ENCODE measurements at places on chromosomes 16 and 17.
A peak's percentile ranks its signal among the peaks of the same experiment; 100 is the strongest.

GRCh38 chr17:79451167-79451566 is 159.7 kb downstream of the RBFOX3 start:
- H3K36me3 ChIP-seq, result no peaks in the 10 kb centered on the region
- no peak overlapping the region for H3K27ac ChIP-seq
- no peak for DNase-seq
- no peak overlapping the region for H3K4me3 ChIP-seq
- H3K27me3 ChIP-seq, result no peaks in the 10 kb centered on the region

GRCh38 chr17:45115871-45116270 is 16.4 kb downstream of the PLCD3 start:
- no peaks in the 10 kb centered on the region for H3K36me3 ChIP-seq
- H3K4me1 ChIP-seq, result peaks cover 11% of the 10 kb centered on the region
- H3K27me3 ChIP-seq, result no peaks in the 10 kb centered on the region

DNA sequence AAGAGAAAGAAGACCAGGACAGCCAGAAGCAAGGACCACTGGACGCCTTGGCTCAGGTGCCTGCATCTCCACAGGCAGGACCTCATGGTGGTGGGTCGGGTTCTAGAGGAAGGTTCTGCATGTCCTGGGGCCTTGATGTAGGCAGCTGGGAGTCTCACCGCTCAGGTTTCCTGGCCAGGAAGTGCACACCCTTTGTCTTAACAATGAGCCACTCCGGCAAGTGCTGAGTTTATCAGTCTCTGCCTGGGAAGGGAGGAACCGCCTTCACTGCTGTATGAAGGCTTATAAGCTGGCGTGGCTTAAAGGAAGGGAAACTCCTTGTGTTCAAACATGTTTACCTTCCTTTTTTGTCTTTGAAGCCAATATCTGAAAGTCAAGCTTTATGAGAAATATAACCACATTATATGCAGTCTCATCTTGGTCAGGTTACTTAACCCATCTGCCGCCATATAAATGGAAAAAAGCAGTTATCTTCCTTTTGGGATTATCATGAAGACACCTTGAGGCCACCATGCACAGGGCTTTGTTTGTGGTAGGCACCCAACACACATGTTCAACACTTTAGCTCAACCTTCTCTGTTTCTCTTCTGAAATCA is at the start of gene ST6GALNAC1:
Gene ST6GALNAC1 (minus strand): TSS at position 205 of the 596 bp plus-strand sequence. CDS start 119 bp downstream, at position 86.
- no peak within 1 kb of the TSS for H3K27ac ChIP-seq
- peaks cover 1% of the 10 kb centered on the region for H3K27me3 ChIP-seq
- no peaks in the 10 kb centered on the region for H3K4me1 ChIP-seq
- H3K36me3 ChIP-seq, result no peaks in the 10 kb centered on the region

DNA sequence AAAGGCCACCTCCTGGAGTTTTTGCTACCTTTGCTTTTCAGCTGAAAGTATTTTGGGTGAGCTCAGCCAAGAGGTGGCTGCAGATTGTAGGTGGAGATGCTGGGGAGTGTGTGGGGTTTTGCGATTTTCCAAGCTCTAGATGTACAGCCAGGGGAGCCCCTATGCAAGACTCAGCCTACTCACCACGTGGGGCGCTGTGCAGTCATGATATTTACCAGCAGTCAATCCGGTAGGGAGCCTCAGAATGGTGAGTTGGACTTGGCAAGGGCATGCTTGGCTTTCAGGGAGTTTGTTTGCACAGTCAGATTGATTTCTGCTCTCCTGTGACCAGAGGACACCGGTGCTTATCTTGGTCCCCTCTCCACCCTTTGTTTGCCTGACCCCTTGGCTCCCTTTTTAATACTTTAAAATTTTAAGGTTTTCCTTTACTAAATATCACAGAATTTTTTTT is 175.3 kb downstream of the UTP18 start:
- no peak overlapping the region for H3K27ac ChIP-seq
- DNase-seq, result no peak
- H3K4me3 ChIP-seq, result no peak overlapping the region
- no peaks in the 10 kb centered on the region for H3K4me1 ChIP-seq
- H3K36me3 ChIP-seq, result no peaks in the 10 kb centered on the region
- H3K27me3 ChIP-seq, result no peaks in the 10 kb centered on the region

GRCh38 chr17:79224903-79225302 is 150.3 kb downstream of the ENGASE start:
- H3K4me1 ChIP-seq, result no peaks in the 10 kb centered on the region
- no peaks in the 10 kb centered on the region for H3K36me3 ChIP-seq
- no peak for DNase-seq

GRCh38 chr16:24753437-24753836 is 24.0 kb downstream of the TNRC6A start:
- H3K4me3 ChIP-seq, result no peak overlapping the region
- H3K27me3 ChIP-seq, result no peaks in the 10 kb centered on the region
- no peaks in the 10 kb centered on the region for H3K4me1 ChIP-seq
- H3K27ac ChIP-seq, result no peak overlapping the region
- no peak for DNase-seq
- peaks cover 11% of the 10 kb centered on the region for H3K36me3 ChIP-seq

- H3K36me3 ChIP-seq, result no peaks in the 10 kb centered on the region
- H3K27ac ChIP-seq, result no peak overlapping the region
- DNase-seq, result no peak
- no peaks in the 10 kb centered on the region for H3K27me3 ChIP-seq
Measured at GRCh38 chr17:55587608-55588139, 76.4 kb upstream of the SMIM36 start.

DNA sequence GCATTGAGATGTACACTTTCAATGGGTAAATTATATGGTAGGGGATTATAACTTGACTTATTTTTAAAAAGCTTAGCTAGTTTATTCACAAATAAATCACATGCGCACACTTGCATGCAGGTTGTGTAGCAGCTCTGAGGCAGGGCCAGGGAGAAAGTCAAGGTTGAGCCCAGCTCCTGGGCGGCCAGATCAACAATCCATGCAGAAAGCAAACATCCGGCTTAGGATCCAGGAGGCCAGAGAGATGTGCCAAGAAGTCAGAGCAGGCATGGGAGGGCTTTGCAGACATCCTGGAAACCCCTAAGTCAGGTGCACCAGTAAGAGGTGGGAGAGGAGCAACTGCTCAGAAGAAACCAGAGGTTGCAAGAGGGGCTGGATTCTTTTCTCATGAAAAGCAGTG is 186.5 kb downstream of the AXIN2 start:
- no peaks in the 10 kb centered on the region for H3K36me3 ChIP-seq
- DNase-seq, result no peak
- H3K4me3 ChIP-seq, result no peak overlapping the region
- no peaks in the 10 kb centered on the region for H3K4me1 ChIP-seq

DNA sequence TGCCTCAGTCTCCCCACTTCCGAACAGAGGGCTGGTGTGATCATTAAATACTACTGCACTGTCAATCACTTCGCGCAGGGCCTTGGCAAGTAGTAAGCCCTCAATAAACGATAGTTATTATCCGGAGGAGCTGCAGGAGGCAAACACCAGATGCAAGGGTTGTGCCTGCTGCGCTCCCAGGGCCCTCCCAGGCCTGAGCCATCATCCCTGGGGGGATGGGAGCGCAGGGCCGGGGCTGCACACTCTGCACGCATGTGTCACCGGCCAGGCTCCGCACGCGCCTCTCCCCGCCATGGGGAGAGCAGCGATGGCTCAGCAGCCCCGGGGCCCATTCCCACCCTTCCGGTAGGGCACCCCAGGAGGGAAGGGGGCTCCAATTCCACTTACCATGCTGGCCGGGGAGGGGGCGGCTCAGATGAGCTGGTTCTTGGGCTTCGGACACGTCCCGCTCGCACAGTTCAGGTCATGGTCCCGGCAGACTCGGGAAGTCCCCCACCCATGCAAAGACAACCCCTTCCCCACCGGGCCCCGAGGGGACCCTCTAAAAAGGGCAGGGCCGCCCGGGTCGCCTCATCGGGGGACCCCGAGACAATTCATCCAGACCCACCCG is 681 bp downstream of the XPO6 start:
- peak overlapping the region; percentile 92 for H3K27ac ChIP-seq
- no peak for DNase-seq
- peaks cover 9% of the 10 kb centered on the region for H3K36me3 ChIP-seq
- H3K27me3 ChIP-seq, result no peaks in the 10 kb centered on the region

- H3K36me3 ChIP-seq, result no peaks in the 10 kb centered on the region
- H3K27me3 ChIP-seq, result peaks cover 2% of the 10 kb centered on the region
- no peak overlapping the region for H3K27ac ChIP-seq
- H3K4me1 ChIP-seq, result peaks cover 7% of the 10 kb centered on the region
- H3K4me3 ChIP-seq, result no peak overlapping the region
Measured at GRCh38 chr17:40490289-40490853, 11.1 kb downstream of the TNS4 start.

- peak; percentile 27 for DNase-seq
- H3K27me3 ChIP-seq, result no peaks in the 10 kb centered on the region
- H3K4me3 ChIP-seq, result no peak overlapping the region
- H3K27ac ChIP-seq, result peak overlapping the region; percentile 57
Measured at GRCh38 chr16:69613378-69614154, 47.8 kb downstream of the NFAT5 start.

DNA sequence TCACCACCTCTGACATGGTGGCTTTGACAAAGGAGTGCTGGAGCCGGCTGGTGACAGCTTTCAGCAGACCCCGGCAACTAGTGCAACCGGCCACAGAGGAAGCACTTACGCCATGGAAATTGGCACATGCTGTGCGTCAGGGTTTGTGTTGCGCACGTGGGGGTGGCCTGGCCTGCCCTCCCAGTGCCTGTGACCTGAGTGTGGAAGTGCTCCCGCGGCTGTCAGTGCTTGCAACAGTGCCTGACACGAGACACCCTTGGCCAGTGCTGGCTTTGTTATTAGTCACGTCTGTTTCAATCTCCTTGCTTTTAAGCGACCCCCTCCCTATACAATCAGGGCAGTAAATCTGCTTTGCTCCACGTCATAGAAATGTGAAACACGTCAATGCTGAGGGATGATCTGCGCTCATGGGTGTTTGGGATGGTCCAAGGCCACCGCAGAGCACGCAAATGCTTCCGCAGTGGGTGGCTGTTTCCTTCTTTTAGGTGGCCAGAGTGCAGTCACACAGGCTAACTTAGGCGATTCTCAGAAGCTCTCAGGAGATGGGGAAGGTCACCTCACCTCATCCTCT is 64.3 kb downstream of the PGS1 start:
- DNase-seq, result no peak
- H3K36me3 ChIP-seq, result no peaks in the 10 kb centered on the region
- no peaks in the 10 kb centered on the region for H3K4me1 ChIP-seq
- no peak overlapping the region for H3K27ac ChIP-seq

DNA sequence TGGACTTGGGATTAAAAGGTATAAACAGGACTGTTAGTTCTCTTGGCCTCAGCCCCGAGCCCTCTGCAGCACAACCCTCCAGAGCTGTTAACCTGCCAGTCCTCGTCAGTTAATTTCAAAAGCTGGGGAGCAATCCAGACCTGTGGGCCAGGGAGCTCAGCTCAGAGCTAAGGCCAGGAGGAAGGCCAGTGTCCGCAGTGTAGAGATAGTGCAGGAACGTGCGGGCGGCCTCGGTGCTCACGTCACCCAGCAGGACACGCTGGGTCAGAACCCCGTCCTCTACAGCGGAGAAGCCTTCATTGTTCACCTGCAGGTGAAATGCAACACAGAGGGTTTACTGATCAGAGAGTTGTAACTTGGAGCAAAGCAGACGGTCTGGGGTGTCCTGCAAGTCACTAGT is 15.4 kb upstream of the NLRC3 start:
- H3K4me3 ChIP-seq, result no peak overlapping the region
- peaks cover 3% of the 10 kb centered on the region for H3K36me3 ChIP-seq
- H3K27ac ChIP-seq, result no peak overlapping the region
- no peaks in the 10 kb centered on the region for H3K27me3 ChIP-seq

DNA sequence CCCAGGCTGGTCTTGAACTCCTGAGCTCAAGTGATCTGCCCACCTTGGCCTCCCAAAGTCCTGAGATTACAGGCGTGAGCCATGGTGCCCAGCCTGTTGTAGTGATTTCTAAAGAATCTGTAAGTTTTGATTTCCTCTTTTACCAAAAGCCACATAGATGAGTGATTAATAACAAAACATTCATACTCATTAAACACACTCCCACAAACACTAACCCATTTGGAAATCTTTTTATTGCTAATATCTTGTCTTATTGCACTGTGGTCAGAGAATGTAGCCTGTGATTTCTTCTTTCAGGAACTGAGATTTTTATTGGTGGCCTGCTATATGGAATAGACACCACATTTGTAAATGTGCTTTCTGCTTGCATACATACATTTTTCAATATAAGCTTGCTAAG is 31.6 kb downstream of the MYH10 start:
- H3K36me3 ChIP-seq, result no peaks in the 10 kb centered on the region
- H3K4me1 ChIP-seq, result peaks cover 9% of the 10 kb centered on the region
- H3K27me3 ChIP-seq, result no peaks in the 10 kb centered on the region

DNA sequence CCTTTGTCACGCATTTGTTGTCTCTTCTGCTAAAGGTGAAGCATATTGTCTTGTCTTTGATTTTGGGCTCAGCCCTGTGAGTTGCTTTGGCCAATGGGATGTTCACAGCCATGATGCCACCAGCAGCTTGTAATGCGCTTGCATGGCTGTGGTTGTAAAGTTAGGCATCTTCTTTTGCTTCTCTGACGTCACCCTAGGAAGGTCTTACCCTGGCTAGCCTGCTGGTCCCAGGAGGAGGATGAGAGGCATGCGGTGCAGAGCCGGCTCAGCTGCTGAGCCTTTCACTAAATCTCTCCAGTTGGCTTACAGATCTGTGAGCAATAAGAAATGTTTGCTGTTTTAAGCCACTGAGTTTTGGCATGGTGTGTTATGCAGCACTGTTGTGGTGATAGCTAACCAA is 40.8 kb downstream of the IRX6 start:
- H3K27ac ChIP-seq, result no peak overlapping the region
- no peak for DNase-seq
- no peaks in the 10 kb centered on the region for H3K4me1 ChIP-seq
- H3K36me3 ChIP-seq, result no peaks in the 10 kb centered on the region
- H3K27me3 ChIP-seq, result no peaks in the 10 kb centered on the region
